ENCODE measurements at places on chromosomes 3 and 15. TPM values are rescaled to one million over a fixed set of nuclear protein-coding genes. Genes with fewer than 3 reads are reported as not detected.
A peak's percentile ranks its signal among the peaks of the same experiment; 100 is the strongest.

DNA sequence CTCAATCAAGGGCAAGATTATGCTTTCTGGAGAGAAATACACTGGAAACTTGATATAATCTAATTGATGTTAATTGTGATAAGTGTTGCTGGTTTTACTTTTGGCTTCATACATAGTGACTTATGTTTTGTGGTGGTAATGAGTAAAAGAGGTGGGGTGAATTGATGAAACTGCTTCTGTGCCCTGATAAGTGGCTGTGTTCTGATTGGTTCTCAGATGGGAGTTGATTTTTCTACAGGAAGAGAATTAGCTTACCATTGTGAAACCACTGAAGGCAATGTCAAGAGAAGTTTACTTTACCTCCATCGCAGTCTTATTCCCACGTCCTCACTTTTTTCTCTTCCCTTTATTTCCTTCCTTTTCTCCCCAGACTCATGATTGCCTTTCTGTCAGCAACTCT is 23.8 kb downstream of the TMEM45A start:
- DNase-seq: no peak

- no peak for DNase-seq
These were observed 36.7 kb downstream of the CCDC33 start for GRCh38 chr15:74272812-74273211.

GRCh38 chr3:119973018-119973646 is 121.1 kb downstream of the GSK3B start:
- DNase-seq: no peak

DNA sequence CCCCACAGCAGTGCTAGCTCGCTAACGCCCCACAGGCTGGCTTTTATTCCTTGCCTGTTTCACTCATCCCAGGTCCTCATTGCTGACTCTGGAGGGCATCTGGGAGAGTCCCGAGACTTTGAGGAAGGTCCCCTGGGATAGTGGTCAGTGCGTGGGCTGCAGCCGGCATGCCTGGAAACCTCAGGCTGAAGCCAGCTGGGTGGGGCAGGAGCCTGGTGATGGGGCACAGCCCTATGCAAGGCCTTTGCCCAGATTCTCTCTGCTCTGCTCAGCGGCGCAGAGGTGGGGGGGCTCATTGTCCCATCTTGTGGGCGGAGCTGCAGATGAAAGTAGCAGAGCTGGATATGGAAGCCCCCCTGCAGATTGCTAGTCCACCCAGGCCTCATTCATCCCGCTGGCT is 55.7 kb upstream of the SMAD6 start:
- DNase-seq: no peak

- DNase-seq: no peak
These were observed 42.1 kb upstream of the FOXP1 start for GRCh38 chr3:71625676-71626075.

DNA sequence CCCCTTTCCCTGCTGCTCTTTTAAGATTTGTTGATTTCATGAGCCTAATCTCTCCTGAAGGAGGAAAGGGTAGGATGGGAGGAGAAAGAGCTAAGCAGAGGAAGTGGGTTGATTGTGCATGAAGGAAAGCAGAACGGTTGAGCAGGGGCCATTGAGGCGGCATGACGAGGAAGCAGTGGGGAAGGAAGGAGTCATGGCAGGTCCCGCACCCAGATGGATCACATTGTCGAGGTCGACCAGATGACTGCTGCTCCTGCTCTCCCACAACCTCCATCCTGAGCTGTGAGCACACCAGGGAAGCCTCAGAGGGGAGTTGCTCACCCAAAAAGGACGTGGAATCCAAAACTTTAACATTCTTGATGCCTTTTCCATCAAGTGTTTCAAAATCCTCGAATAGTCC is 42.8 kb downstream of the ABTB1 start:
- DNase-seq: no peak

Gene TEX55
- total RNA-seq: not detected

GRCh38 chr15:50744601-50745000 is 20.9 kb downstream of the SPPL2A start:
- DNase-seq: no peak

DNA sequence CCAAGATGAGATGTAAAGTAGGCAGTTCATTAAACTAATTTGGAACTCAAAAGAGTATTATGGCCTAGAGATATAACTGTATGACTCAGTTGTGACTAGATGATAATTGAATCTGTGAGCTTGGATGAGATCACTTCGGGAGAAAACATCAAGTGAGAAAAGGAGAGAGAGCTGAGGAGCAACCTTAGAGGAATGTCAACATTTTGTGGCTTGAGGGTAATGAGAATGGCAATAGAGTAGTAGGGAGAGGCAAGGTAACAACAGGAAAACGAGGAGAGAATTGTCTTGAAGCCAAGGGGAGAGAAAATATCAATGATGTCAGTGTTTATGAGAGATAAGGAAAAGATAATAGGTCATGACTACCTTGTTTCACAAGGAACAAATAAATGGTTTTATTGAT is 580.2 kb downstream of the NLGN1 start:
- no peak for DNase-seq

DNA sequence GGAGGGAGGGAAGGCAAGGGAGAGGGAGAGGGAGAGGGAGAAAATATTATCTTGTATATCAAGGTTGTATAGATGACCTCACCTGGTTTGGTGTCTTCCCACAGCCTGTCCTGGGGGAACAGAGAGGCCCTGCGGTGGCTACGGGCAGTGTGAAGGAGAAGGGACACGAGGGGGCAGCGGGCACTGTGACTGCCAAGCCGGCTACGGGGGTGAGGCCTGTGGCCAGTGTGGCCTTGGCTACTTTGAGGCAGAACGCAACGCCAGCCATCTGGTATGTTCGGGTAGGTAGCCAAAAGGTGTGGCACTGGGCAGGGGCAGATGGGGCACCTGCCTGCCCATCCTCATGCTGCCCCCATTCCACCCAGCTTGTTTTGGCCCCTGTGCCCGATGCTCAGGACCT is 7.1 kb downstream of the CRELD1 start:
- no peak for DNase-seq

DNA sequence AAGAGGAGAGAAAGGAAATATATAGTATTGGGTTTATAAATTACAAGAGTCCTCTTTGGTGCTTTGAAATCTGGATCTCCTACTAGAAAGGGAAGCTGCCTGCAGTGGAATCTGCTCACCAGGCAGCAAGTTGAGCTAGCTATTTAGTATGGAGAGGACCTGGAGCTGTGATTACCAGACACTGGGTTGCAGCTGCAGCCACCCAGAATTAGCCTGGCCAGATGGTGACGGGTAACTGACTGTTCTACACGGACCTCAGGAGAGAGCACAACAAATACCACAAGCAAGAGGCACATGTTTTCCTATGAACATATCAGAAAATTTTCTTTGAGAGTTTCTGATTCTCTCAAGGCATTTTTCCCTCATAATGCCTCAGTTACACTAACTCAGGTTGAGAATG is 46.5 kb downstream of the SYNPR start:
- DNase-seq: no peak

GRCh38 chr3:88824666-88825564 is 282.5 kb upstream of the EPHA3 start:
- DNase-seq: no peak

- no peak for DNase-seq
These were observed 12.9 kb upstream of the RASGRP1 start for GRCh38 chr15:38577424-38577987.

GRCh38 chr3:145849115-145849514 is 311.9 kb downstream of the PLOD2 start:
- DNase-seq: no peak

GRCh38 chr3:58066842-58067241 is 58.6 kb downstream of the FLNB start:
- DNase-seq: no peak

DNA sequence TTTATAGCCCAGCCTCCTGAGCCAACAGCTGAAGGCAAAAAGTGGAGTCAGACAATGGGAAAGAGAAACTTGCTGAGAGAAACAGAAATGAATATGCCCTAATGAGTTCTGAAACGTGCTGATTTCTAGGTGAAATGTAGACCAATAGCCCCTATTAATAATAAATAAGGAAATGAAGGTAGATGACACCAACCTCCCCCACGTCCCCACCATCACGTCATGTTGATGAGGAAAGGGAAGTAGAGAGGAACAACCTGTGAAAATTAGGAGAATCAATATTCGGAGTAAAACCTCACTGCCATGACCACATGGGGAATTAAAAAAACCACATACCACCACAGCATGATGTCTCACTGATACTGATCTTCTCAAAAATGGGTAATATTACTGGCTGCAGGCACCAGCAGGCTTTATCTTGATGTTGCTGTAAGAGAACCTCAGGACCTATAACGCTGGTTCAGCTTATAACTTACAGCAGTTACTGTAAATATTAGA is 64.0 kb downstream of the KAT2B start:
- peak; percentile 59 for DNase-seq

DNA sequence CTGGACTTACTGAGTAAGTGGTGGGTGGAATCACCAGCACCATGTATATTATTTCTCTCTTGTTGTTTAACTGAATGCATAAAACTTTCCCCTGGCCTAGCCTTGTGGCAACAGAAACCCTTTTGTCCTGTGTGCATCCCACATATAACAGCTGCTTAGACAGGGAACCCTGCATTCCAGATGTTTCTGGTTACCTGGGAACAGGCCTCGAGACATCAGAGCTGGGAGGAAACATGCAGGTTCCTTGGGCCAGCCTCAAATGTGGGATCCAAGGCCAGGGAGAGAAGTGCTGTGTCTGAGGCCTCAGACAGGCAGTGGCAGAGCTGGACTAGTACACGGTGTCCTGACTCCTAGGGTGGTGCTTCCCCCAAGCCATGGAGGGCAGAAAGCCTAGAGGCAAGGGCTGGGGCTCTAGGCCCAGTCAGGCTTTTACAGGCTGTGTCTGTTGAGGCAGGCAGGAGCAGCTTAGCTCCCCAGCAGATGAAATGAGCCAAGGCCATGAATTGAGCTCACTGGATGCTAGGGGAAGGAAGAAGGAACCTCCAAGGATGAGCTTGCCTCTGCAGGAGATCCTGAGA is 57.7 kb downstream of the ITGA11 start:
- DNase-seq: no peak

DNA sequence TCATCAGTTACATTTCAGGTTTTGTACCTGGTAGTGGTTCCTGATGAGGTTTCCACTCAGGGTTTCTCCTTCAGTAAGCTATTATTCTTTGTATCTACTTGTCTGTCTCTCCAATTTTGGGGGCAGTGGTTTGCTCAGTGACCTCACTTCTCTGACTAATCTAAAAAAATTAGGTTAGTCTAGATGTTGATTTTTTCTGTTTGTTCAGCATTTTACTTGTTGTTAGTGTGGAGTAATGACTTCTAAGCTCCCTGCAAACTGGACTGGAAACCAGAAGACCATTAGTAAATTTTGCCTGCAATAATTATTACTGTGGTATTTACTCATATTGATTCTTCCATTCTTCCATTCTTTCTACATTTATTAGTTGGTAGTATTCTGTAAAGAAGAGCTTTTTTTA is 139.4 kb downstream of the SPATA16 start:
- DNase-seq: no peak

DNA sequence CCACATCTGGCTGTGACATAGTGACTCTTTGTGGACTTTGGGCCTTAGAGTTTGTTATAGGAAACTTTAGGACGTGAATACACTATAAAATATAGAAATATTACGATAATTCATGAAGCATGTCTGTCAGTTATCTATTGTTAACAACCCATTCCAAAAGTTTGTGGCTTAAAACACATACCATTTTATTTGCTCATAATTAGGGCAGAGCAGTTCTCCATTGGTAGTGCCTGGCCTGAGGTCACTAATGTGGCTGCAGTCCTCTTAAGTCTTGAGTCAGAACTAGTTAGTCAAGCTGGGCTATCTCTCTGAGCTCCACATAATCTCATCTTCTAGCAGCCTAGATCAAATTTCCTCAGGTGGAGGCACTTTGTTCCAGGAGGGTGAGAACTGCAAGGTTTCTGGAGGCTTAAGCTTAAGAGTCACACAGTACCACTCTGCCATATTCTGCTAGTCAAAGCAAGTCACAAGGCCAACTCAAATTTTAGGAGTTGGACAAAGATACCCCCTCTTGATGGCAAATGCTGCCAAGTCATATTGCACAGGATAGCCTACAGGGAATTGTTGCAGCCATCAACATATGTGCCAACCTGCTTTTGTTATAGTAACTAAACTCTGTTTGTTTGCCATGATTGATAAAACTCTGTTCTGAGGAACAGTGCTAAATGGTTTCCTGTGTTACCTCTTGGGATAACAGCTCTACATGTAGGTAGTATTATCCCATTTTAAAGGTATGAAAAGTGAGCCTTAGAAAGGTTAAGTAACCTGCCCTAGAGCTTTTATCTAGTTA is 8.7 kb downstream of the ATXN7 start:
- no peak for DNase-seq

Gene LRRN1
- total RNA-seq: 2.5 TPM

Measured in B cell (primary cell).